Omental fat pad (tissue), 4 donors: ENCODE measurements at places on chromosomes 12 and 14.

- DNase-seq = no peak
These were observed 154.4 kb upstream of the GARIN6 start for GRCh38 chr12:99493197-99493596.

DNA sequence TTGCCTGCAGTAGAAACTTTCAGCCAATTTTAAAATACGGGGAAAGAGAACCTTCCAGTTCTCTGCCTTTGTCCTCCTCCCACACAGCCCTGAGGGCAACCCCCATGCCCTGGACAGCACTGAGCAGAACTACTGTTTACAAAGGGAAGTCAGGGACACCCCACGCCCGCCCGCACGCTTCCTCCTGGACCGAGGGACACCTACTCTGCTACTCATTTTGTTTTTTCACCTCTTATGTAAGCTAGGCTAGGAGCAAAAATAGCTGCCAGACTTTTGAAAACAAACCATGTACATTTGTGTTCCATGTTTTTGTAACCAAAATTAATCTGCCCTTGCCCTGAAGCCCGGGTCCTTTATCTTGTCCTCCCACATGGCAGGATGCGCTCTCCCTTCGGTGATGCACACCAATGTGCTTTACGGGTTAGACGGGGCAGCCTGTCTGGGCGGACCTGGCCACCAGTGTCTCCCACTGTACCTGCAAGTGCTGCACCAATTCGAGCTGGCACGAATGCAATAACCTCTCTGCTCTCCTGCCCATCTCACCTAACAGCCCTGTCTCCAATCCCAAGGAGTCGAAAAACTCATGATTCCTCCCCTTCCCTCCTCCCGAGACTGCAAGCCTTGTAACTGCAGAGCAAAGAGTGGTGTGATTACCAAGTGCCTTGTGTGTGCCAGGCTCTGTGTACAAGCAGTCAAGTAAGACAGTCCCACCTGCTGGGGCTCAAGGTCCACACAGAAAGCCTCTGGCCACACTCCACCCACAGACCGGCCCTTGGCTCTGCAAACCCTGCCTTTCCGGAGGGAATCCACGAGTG lies 85.2 kb downstream of the CCDC88C start:
- no peak for DNase-seq

DNA sequence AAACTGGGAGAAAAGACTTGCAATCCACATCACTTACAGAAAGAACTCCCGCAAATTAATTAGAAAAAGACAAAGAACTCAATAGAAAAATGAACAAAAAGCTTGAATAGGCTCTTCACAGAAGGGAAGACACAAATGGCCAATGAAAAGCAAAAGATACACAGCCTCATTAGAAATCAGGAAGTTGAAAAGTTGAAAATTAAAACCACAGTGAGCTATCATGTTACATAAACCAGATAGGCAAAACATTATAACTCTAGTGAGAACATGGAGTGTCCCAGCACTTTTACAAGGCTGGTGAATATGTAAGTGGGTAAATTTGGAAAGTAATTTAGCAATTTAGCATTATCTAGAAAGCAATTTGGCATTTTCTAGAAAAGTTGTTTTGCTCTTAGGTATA lies 158.4 kb upstream of the RASSF8 start:
- DNase-seq = no peak

DNA sequence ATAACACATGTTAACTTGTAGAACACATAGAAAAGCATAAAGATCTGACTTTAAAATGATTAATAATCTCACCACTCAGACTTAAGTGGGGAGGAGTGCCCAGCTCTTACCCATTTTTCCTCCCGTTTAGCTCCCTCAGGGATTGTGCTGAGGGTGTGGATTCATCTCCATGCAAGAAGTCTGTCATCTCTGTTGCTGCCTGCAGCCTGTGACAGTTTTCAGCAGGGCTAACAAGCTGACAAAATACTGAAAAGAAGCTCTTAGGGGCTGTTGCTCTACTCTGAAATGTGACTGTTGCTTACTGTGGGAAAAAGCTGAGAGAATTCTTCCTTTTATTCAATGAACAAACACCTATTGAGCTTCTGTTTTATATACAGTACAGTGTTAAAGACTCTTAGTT lies 216.2 kb downstream of the CPNE8 start:
- DNase-seq = no peak

DNA sequence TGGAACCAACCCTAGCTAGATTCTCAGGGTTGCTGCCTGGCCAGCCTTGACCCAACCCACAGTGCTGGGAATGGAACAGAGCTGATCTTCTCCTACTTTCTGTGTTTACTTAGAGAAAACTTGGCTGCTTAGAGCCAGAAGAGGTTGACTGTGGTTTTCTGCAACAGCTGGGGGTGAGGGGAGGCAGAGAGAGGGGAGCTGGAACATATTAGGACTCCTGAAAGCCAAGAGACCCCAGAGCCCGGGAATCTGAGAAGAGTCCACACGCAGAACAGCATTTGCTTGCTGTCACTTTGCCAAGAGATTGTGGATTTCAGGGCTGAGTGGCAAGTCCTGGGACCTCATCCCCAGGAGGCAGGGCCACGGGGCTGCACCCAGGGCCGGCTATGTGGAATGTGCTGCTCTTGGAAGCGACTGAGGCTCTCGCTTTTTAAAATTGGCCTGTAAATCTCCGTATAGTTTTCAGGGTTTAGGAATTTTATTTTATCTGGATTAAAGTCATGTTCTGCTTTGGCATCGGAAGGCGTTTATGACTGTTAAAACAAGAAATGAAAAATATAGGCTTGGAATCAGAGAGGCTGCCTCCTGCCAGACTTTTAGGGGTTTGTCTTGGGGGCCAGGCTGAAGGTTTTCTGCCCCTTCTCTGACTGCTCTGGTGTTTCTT lies 22.3 kb upstream of the MED13L start:
- no peak for DNase-seq

GRCh38 chr12:102322254-102322653 lies 124.6 kb upstream of the PMCH start:
- no peak for DNase-seq

DNA sequence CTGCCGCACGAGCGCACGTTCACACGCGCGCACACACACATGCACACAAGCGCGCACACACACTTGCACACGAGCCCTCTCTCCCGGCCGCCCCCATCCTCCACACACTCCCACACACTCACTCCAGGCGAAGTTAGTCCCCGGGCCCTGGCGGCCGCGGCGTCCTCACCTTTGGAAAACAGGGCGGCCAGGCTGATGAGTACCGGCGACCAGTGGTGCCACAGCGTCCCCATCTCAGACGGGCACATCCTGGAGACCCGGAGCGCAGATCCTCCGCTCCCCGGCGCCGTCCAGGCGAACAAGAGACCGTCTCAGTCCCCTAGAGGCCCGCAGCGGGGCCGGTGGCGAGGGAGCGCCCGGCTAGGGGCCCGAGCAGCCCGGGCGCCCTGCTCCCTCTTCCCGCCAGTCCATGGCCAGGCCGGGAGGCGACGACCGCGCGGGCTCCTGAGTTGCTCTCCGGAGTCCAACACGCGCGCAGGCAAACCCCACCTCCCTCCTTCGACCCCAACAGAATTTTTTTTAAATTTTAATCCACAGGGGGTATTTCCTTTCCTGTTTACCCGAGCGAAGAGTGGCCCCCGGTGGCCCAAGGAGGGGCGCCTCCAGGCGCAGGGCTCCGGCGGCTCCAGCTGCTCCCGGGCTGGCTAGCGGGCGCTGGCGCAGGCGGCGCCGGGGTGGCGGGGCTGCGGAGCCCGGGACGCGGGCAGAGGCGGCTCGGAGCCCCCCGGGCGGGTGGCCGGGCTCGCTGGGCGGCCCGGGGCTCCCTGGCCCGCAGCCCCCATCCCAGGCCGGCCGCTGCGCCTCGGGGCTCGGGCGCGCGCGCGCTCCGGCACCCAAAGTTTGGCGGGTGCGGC lies 506 bp downstream of the TMEM132D start:
- no peak for DNase-seq

DNA sequence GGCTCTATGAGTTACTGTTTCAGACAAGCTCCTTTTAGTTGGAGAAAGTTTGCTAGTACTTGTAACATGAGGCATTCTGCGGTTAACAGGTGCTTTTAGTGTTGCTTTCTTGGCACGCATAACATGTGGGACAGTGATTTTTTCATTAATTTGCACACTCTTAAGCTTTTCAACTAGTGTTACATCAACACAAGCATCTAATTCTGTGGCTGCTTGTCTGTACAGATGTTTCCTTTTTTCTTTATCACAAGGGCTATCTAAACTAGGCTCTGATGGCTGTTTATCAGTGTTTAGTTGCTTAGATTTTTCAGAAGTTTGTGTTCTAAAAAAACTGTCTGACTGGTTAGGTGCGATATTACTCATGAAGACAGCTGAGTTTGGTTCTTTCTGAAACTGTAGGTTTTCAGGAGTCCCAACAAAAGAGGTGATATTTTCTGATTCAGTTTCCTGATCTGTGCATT lies 120.1 kb downstream of the RALGAPA1 start:
- no peak for DNase-seq

DNA sequence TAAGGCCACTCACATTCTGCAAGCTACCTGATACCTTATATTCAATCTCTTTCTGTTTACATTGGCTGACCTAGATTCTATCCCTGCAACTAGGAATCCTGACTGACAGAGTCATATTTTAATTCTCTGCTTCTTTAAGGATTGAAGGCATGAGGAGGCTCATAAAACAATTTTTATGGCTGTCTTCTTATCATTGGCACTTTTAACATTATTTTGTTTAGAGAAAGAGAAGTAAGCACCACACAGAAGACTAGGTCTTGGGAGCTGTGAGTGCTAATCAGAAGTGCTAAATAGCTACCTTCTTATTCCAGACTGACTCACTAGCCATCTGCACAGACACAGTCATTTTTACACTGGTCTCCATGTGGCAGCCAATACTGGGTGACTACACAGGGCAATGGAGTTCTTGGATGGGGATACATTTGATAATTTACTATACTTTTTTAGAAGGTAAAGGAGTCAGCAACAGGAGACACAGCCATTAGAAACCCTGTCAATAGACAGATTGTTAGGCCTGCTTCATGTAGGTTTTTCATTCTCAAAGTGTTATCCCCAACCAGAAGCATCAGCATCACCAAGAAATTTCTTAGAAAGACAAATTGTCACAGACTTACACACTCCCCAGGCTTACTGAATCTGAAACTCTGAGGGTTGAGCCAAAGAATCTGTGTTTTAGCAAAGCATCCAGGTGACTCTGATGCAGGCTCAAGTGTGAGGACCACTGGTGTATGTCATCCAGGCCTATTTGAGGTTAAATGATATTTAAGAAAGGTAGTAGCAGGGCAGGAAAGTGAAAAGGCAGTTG lies 214.1 kb downstream of the DUSP6 start:
- DNase-seq = no peak

DNA sequence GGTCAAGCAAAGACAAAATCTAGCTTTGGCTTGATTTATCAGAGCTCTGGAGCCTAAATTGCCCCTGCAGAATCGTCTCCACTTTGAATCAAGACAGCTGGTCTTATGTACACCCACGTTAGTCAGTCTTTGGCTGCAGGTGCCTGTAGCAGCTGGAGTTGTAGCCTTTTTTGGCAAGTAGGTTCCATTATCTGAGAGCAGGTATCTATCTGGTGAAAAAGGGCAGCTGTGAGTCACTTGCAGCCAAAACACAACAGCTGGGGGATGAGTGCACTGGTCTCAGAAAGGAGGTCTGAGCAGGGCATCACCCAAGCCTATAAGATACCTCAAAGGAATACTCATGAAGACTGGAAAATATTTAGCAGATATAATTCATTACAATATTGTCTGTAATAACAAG lies 43.6 kb upstream of the KCNH5 start:
- no peak for DNase-seq
